ENCODE measurements at places on chromosomes 2 and 18.

DNA sequence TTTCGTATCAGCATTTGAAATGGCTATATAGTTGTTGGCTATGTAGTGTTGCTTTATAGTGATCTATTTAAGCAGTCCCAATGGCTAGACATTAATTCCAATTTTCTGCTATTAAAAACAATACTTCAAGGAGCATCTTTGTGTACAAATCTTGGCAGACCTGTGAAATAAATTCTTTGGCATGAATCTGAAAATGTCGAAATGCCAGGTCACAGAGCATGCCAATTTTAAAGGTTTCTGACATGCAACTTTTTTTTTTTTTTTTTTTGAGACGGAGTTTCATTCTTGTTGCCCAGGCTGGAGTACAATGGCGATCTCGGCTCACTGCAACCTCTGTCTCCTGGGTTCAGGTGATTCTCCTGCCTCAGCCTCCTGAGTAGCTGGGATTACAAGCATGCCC, 26.8 kb upstream of the CABLES1 start:
- no peak for DNase-seq

- DNase-seq, result no peak
These were observed 22.4 kb downstream of the RTP5 start for GRCh38 chr2:241891988-241892298.

- DNase-seq, result no peak
These were observed 346.1 kb downstream of the RND3 start for GRCh38 chr2:150141226-150142001.

- DNase-seq, result no peak
These were observed 16.6 kb downstream of the POLE4 start for GRCh38 chr2:74975016-74975415.

DNA sequence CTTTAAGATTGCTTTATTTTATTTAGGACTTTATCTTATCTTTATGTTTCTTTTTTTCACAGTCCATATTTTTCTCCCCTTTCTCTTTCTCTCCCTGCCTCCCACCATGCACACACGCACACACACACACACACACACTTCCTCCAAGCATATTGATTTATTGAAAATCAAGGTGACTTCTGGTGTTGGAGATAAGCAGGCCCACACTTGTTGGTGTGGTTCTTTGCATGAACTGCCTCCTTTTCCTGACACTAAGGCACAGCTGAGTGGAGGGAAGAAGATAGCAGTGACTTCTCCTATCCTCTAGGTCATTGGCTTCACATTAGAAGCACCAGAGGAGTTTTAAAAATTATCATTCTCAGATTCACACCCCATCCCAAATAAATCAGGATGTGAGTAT, 18.0 kb downstream of the TBR1 start:
- no peak for DNase-seq

DNA sequence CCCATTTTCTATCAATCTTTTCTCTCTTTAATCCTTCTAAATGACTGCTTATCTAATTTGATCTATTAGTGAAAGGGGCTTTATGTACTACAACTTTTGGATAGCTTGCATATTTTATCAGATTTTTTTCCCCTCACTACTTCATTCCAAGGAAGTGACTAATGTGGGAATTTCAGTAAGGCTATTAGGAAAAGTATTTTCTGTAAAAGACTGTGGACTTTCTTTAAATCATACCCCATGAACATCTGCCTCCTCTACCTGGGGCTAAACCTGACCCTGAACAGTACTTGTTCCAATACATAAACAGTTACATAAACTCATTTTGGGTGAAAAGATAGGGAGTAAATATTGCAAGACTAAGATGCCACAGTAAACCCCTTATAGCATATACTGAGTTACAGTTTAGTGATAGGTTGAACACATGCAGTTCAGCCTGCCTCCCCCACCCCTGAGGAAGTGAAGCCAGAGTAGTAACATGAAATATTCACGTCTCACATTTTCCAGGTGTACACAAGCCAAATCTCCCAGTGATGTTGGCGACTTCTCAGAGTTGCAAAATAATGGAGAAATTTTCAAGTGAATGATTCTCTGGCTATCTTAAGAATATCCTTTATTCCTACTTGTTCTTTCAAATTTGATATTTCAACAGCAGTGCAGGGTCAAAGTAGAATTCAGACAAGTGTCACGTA, 590.9 kb upstream of the ZEB2 start:
- no peak for DNase-seq

GRCh38 chr18:78430131-78430758, 549.4 kb upstream of the SALL3 start:
- no peak for DNase-seq

GRCh38 chr2:190781604-190782198, 98.9 kb upstream of the GLS start:
- DNase-seq, result no peak

DNA sequence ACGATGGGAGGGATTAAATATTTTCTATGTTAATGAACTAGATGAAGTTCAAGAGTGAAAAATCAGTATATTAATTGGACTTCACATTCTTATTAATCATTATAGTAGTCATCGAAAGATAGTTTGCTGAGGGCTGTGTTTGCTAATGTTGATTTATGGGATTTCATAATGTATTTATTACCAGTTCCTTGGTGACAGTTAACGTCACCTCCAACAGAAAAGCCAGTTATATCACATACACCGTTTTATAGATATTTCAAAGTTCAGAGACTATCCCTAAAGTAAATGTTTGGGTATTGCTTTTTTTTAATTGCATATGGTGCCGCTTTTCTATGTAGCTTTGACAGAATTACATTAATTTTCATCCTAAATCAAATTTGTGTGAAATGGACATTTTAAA, 49.4 kb upstream of the SP5 start:
- no peak for DNase-seq

- no peak for DNase-seq
These were observed 28.4 kb downstream of the DNAH7 start for GRCh38 chr2:196040218-196040617.

GRCh38 chr2:27078267-27079194, at the start of gene EMILIN1:
Gene EMILIN1, plus strand, starts transcription at chr2:27078615. Its CDS starts 451 bp downstream, at chr2:27079066.
- DNase-seq, result peak; percentile 89

- no peak for DNase-seq
These were observed 112.0 kb downstream of the ACTR3 start for GRCh38 chr2:114001937-114002336.

DNA sequence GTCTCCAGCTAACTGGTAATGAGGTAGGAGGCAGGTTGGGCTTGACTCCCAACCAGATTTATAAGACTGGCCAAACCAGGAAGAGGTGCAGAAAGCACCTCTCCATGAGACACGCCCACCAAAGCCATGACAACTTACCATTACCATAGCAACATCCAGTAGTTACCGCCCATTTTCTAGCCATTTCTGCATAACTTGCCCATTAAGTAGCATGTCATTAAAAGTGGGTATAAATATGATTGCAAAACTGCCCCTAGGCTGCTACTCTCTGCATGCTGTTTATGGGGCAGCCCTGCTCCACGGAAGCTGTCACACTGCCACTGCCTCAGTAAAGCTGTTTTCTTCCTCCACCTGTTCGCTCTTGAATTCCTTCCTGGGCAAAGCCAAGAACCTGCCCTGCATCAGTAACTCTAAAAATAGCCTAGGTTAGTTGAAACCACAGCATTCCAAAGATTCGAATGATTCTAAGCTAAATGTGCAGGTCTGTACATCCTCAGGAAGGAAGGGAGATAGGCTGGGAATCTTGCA, 131.9 kb downstream of the ATL2 start:
- DNase-seq, result no peak

DNA sequence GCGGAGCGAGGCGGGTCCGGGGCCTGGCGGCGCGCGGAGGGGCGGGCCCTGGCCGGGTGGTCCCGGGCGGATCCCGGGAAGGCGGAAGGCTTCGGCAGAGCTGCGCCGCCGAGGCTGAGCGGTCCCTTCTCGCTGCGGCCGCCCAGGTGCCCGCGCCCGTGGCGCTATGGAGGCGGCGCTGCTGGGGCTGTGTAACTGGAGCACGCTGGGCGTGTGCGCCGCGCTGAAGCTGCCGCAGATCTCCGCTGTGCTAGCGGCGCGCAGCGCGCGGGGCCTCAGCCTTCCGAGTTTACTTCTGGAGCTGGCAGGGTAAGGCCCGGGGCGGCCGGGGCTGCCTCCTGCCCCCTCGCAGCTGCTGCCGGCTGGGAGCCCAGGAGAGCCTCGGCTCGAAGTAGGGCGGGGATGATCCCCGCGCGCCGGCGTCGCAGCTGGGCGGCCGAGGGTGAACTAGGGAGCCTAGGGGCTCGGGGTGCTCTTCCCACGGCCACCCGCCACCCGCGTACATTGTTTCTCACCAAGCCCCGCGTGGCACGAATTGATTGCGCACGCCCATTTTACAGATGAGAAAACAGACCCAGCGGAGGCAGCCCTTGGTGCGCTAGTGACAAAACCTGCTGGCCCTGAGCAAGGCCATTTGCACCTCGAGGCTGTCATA, at the start of gene SLC66A3:
Gene SLC66A3 (plus strand): TSS at position 87 of the 655 bp plus-strand sequence. CDS start 80 bp downstream, at position 167.
- DNase-seq, result peak; percentile 48

GRCh38 chr2:135657806-135658582, 83.7 kb upstream of the UBXN4 start:
- no peak for DNase-seq

DNA sequence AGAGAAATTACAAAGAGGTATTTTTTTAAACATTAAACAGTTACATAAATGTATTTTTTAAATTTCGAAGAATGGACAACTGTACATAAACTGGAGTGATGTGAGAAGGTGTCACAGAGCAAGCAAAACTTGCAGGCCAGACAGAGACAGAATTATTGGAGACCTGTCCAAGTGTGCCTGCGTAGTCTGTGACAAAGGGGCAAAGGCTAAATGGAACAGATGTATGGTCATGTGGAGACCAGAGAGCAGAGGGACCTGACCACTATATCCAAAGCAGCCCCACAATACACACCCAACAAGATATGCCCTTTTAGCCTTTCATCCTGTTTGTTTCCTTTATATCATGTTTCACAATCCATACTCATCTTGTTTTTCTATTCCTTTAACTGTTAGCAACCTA, 225.3 kb upstream of the VWC2L start:
- no peak for DNase-seq

GRCh38 chr2:215396595-215397313, 39.1 kb downstream of the FN1 start:
- peak; percentile 77 for DNase-seq

DNA sequence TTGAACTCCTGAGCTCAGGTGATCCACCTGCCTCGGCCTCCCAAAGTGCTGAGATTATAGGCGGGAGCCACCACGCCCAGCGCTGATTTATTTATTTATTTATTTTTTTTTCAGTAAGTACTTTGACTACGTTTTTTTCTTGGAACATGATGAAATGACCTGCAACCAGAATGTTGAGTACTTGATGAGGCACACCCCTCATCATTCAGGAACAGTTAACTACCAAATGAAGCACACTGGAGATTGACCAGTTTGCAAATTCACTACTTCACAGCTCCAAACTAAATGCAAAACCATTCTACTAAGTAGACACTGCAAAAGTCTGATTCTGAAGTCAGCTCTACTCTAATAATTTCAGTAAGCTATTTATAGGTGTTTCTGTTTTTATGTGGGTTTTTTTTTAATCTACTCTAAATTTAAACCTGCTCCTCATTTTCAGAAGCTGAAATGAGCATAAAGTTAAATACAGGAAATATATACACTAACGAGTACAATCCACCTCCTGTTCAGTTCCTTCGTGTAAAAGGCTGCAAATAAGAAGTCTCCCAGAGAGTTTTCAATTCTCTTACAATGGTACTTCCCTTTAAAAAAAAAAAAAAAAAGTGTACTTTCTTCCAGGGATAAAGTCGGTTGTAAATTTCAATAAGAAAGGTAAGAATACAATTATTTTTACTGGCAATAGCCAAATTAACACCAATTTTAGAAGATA, 1.4 kb downstream of the GFPT1 start:
- DNase-seq, result peak; percentile 47

DNA sequence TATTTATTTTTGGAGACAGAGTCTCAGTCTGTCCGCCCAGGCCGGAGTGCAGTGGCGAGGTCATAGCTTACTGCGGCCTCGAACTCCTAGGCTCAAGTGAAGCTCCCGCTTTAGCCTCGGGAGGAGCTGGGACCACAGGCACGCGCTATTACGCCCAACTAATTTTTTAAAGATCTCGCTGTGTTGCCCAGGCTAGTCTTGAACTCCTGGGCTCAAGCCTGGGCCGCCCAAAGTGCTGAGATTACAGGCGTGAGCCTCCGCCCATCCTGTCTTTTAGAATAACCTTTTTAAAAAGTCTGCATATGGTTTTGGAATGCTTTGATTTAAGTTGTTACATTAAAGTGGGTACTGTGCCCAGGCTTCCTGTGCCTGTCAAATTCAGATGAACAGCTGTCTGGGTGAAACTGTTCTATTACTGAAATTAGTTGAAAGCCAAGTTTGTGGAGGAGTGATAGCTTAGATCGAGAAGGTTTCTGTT, 944 bp downstream of the RAB3GAP1 start:
- DNase-seq, result no peak

GRCh38 chr2:236081171-236081570, 87.0 kb downstream of the GBX2 start:
- DNase-seq, result no peak

DNA sequence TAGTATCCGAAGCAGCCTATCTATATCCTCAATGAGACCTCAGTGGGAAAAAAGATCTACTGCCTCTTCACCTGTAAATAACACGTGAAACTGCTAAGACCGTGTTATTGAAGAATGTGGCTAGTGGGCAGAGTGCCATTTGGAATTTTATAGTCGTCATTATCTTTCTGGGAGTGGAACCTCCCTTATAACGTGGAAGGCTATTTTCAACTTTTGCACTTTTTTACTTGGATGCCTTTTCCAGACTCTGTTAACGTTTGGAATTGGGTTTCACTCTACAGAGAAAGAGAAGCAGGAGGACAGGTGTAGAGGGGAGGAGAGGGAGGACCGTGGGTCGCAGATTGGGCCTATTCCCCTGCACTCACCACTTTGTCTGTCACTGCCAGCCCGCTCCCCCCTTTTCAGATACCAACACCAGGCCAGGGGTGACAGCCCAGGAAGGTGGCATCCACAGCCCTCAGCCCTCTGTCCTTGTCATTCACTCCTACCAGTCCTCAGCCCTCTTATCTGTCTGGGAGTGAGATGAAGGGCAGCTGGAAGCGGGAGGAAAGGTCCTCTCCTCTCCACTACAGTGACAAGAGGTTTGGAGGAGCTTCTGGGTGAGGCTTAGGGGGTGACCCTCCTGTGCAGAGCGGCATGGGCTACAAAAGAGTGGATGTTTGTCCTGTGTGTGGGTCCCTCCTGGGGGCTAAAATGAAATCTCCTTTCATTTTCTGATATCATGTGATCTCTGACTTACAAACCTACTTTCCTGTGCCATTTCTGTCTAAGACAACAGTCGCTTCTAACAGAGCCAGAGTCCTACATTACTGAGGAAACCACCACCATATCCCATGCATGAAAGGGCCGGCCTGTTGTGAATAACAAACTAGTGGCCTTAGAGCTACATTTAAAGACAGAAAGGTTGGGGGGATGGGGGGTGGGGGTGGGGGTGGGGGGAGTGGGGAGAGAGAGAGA, 23.9 kb upstream of the CEP68 start:
- DNase-seq, result no peak

DNA sequence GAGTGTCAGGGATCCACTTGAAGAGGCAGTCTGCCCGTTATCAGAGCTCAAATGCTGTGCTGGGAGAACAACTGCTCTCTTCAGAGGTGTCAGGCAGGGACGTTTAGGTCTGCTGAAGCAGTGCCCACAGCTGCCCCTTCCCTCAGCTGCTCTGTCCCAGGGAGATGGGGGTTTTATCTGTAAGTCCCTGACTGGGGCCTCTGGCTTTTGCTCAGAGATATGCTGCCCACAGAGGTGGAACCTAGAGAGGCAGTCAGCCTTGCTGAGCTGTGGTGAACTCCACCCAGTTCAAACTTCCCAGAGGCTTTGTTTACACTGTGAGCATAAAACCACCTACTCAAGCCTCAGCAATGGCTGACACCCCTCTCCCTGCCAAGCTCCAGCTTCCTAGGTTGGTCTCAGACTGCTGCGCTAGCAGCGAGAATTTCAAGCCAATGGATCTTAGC, 38.1 kb downstream of the PLEK start:
- no peak for DNase-seq

- no peak for DNase-seq
These were observed 251.7 kb upstream of the HNRNPA3 start for GRCh38 chr2:176960736-176961520.
